ENCODE measurements at places on chromosomes 2 and 18. TPM values are rescaled to one million over a fixed set of nuclear protein-coding genes. Genes with fewer than 3 reads are reported as not detected.

PRKAG3 gene
- not detected for total RNA-seq

MRO gene
- 4.6 TPM for total RNA-seq

SESTD1 gene
- 40.5 TPM for total RNA-seq

GAREM2 gene
- total RNA-seq, result 1.4 TPM

GCG gene
- total RNA-seq, result not detected

NR4A2 gene
- 1.6 TPM for total RNA-seq

FZD7 gene
- total RNA-seq, result 24.2 TPM

All from Right ventricle myocardium inferior (tissue), 1 donor.